ENCODE measurements at places on chromosomes 1 and 21. TPM values are rescaled to one million over a fixed set of nuclear protein-coding genes. Genes with fewer than 3 reads are reported as not detected.
A peak's percentile ranks its signal among the peaks of the same experiment; 100 is the strongest.

Gene HIPK1
- 20.7 TPM for total RNA-seq

Gene MAP10
- 2.4 TPM for total RNA-seq

Gene NEK2
- 0.22 TPM for total RNA-seq

- peaks cover 11% of the 10 kb centered on the region for H3K36me3 ChIP-seq
- no peaks in the 10 kb centered on the region for H3K4me1 ChIP-seq
- no peak for DNase-seq
- H3K27ac ChIP-seq, result no peak overlapping the region
- no peaks in the 10 kb centered on the region for H3K27me3 ChIP-seq
- no peak overlapping the region for H3K4me3 ChIP-seq
These were observed 4.1 kb downstream of the LEPR start for GRCh38 chr1:65424573-65424889.

DNA sequence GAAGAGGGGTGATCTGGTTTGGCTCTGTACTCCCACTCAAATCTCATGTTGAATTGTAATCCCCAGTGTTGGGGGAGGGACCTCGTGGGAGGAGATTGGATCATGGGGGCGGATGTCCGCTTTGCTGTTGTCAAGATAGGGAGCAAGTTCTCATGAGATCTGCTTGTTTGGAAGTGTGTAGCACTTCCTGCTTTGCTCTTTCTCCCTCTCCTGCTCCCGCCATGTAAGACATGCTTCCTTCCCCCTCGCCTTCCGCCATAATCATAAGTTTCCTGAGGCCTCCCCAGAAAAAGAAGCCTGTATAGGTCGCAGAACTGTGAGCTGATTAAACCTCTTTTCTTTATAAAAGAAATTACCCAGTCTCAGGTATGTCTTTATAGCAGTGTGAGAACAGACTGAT lies 27.9 kb downstream of the MYOM3 start:
- H3K4me1 ChIP-seq, result no peaks in the 10 kb centered on the region
- H3K36me3 ChIP-seq, result no peaks in the 10 kb centered on the region
- H3K27ac ChIP-seq, result no peak overlapping the region
- no peak overlapping the region for H3K4me3 ChIP-seq

DNA sequence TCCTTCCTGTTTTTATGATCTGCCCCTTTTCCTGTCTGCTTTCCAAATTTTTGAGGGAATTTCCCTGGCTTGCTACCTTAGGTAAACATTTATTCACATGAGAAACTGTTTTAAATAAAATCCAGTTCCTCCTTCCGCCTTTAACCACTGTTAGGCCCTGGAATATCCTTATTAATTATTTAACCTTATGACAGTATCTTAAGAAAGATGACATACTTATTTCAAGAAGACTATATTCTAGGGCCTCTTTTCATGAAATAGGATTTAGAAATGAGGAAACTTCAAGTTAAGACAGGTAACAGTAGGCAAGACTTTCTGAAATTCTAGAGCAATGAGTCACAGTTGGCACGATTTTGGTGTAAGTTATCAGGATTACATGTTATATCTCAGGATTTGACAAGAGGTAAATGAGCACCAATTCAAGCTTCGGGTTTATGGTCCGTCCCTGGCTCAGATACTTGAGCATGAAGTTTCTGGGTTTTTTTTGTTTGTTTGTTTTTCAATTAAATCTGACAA lies 2.0 kb upstream of the TNFSF18 start:
- H3K27ac ChIP-seq, result no peak overlapping the region
- no peaks in the 10 kb centered on the region for H3K4me1 ChIP-seq
- H3K4me3 ChIP-seq, result no peak overlapping the region
- H3K36me3 ChIP-seq, result no peaks in the 10 kb centered on the region

DNA sequence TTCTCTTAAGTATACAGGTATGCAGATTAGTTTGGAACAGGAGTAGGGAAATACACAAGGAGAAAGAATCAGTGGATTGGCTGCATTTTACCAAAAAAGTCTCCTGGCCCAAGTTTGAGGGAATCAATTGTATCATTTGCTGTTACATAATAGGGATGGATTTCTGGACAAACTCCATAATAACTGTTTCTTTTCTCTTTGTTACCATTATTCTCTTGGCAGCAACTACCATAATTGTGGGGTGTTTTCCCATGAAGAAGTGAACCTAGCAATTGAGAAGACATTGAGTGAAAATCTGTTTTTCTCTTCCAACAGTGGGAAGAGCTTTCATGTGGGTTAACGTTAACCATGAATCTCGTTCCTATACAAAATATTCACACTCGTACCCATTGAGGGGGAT lies 46.4 kb upstream of the DPT start:
- no peak overlapping the region for H3K27ac ChIP-seq
- H3K36me3 ChIP-seq, result no peaks in the 10 kb centered on the region
- H3K4me1 ChIP-seq, result no peaks in the 10 kb centered on the region
- DNase-seq, result no peak

DNA sequence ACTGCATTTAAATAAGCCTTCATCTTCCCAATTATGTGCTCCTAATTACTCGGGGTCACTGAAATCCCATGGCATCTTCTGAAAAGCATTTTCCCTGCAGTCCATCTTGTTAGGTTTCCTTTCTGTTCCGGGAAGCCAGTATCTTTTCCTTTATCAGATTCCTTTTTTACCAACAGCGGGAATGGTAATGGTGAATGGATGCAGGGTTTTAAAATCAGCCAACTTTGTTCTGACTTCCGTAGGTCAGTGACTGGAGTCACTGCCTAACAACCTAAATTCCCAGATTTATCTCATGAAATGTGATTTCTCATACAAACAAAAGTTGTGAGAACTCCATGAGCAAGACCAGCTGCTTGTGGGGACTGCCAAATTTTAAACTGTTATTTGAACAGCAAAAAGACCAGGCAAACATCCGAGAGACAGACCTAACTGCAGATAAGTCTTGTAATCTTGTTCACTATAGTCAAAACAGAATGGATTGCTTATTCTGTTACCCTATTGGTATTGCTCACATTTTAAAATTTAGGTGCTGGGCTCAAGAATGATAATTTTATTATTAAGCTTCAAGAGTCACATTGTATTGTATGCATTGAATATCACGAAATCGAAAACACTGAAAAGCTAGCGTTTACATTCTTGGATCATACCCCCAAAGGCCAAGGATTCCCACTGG lies 1.2 kb upstream of the RWDD3 start:
- H3K27ac ChIP-seq, result peak overlapping the region; percentile 85
- H3K4me3 ChIP-seq, result peak overlapping the region; percentile 69
- H3K4me1 ChIP-seq, result no peaks in the 10 kb centered on the region
- DNase-seq, result no peak
- no peaks in the 10 kb centered on the region for H3K36me3 ChIP-seq

- no peaks in the 10 kb centered on the region for H3K4me1 ChIP-seq
- DNase-seq, result no peak
- no peak overlapping the region for H3K4me3 ChIP-seq
These were observed 36.5 kb downstream of the TSEN15 start for GRCh38 chr1:184088037-184088436.

DNA sequence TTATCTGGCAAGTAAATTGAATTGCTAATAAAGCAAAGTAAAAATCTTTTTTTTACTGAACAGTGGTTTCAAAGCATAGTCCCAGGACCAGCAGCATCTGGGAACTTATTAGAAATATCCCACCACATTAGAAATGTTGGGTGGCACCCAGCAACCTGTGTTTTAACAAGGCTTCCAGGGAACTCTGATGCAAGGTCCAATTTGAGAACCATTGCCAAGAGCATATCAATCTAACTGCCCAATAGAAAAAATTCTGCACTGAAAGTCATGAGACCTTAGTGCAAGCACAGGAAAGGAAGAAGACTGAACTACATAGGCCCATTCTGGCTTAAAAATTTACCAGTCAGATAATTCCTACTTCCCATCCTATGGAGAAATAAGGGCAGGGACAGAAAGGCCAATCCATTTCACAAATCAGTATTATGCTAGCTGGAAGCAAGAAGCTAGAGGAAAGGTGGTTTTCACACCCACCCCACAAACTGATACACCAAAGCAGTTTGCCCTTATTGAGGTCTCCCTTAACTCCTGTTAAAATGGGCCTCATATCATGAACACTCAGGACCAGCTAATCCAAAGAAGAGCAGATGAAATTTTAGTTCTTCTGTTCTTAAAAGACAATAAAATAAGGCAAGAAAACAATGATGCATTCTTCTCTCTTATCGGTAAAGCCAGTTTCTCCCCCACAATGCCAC lies 17.5 kb upstream of the C1orf105 start:
- H3K27ac ChIP-seq, result no peak overlapping the region
- H3K4me1 ChIP-seq, result no peaks in the 10 kb centered on the region
- no peaks in the 10 kb centered on the region for H3K27me3 ChIP-seq
- no peaks in the 10 kb centered on the region for H3K36me3 ChIP-seq

- H3K36me3 ChIP-seq, result no peaks in the 10 kb centered on the region
- peak overlapping the region; percentile 67 for H3K27ac ChIP-seq
- no peaks in the 10 kb centered on the region for H3K27me3 ChIP-seq
These were observed 13.4 kb upstream of the MTARC2 start for GRCh38 chr1:220734571-220735326.

GRCh38 chr1:81799939-81800694 lies 617 bp upstream of the ADGRL2 start:
- peak; percentile 44 for DNase-seq
- H3K4me1 ChIP-seq, result peaks cover 24% of the 10 kb centered on the region
- H3K27ac ChIP-seq, result peak overlapping the region; percentile 98
- H3K27me3 ChIP-seq, result no peaks in the 10 kb centered on the region
- H3K36me3 ChIP-seq, result no peaks in the 10 kb centered on the region
